ENCODE measurements at places on chromosomes 7 and 10. TPM values are rescaled to one million over a fixed set of nuclear protein-coding genes. Genes with fewer than 3 reads are reported as not detected.
A peak's percentile ranks its signal among the peaks of the same experiment; 100 is the strongest.

DNA sequence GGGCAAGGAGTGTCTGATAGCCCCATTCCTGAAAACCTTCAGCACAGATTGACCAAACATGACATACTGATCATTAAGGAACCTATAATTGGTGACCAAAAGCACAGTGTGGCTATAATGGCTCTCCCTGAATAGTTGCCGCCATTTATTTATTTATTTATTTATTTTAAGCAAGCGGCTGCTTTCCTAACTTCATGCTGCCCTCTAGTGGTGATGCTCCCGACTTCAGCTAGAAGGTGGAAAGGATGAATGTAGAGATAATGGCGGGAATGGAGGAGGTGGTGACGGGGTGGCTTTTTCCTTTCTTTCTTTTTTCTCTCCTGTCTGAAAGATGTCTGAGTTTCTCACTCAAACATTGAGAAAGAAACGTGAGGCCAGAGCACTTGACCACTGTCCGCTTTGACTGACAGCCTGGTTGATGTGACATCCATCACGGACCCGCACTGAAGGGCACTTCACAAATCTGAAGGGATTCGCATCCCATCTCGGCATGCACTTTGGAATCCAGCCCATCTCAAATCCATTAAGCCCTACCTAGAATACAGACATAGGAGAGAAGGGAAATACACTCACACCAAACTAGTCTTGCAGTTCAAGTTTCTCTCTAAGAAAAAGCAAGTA is 1090.1 kb downstream of the KCNMA1 start:
- DNase-seq, result peak; percentile 90
- no peak overlapping the region for H3K27ac ChIP-seq
- no peaks in the 10 kb centered on the region for H3K4me1 ChIP-seq

The SPDYE3 gene
- not detected for total RNA-seq

GRCh38 chr7:132609222-132609621 is 33.0 kb upstream of the PLXNA4 start:
- no peaks in the 10 kb centered on the region for H3K27me3 ChIP-seq
- H3K36me3 ChIP-seq, result no peaks in the 10 kb centered on the region
- no peak overlapping the region for H3K27ac ChIP-seq

The LRRD1 gene
- total RNA-seq, result not detected

GRCh38 chr10:94489976-94490788 is 55.4 kb upstream of the HELLS start:
- no peaks in the 10 kb centered on the region for H3K36me3 ChIP-seq
- DNase-seq, result no peak
- H3K4me1 ChIP-seq, result no peaks in the 10 kb centered on the region

- H3K27me3 ChIP-seq, result no peaks in the 10 kb centered on the region
- peaks cover 8% of the 10 kb centered on the region for H3K4me1 ChIP-seq
- DNase-seq, result no peak
- no peak overlapping the region for H3K27ac ChIP-seq
- H3K36me3 ChIP-seq, result no peaks in the 10 kb centered on the region
Observed at GRCh38 chr10:84166620-84167288, 6.8 kb upstream of the GPR15LG start.

DNA sequence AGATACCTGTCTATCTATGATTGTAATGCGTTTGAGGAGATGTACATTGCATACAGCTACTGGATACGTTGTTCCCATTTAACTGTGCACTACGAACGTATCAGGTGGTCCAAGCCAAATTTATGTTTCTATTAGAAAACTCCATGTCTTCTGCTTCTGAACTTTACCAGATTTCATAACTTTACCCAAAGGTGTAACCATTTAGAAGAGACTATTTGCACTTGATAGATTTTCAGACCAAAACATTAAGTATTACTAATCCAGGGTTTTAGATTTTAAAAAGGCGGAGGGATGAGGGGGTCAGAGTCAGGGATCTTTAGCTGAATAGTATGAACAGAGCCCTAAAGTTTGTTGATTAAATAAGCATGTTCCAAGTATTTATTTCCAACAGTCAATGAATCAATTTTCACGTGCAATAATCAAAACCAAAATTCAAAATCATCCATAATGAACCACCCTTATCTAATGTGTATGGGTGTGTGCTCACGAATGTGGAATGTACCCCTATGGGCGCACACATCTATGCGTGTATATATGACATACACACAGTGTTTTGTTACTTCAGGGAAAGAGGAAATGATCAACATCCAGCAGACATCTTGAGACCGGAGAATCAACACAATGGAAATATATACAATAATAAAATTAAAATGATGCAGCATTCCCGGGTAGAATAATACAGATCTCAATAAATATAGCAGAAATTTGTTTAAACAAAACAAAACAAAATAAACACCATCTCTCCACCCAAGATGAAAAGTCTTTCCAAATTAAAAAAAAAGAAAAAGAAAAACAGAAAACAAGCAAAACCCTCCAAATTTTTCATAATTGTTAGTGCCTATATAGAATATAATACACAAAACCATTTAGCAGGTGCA is 3.4 kb downstream of the FEZF1 start:
- DNase-seq, result no peak
- H3K4me1 ChIP-seq, result no peaks in the 10 kb centered on the region
- H3K36me3 ChIP-seq, result no peaks in the 10 kb centered on the region

DNA sequence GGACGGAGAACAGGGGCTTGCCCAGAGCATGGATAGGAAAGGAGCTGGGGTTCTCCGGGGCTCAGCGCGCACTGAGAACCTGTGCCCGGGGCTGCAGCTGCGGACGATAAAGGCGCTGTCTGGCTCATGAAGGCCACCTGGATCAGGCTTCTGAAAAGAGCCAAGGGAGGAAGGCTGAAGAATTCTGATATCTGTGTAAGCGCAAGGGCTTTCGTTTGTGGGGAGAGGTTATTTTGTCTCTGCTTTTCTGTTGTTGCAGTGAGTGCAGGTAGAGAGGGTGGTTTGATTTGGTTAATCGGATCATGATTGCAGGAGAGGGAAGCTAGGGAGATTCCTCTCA is 250.5 kb downstream of the NSUN6 start:
- no peak overlapping the region for H3K4me3 ChIP-seq
- no peaks in the 10 kb centered on the region for H3K27me3 ChIP-seq

DNA sequence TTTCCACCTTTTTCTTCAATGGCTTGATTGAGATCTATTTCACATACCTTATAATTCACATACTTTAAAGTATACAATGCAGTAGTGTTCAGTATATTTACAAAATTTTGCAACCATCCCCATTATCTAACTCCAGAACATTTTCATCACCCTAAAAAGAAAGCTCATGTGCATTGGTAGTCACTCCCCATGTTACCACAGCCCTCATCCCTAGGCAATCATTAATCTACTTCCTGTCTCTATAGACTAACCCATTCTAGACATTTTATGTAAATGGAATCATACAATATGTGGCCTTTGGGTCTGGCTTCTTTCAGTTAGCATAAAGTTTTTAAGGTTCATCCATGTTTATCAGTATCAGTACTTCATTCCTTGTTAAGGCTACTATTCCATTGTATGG is 214.2 kb downstream of the WDR11 start:
- H3K4me3 ChIP-seq, result no peak overlapping the region
- H3K27me3 ChIP-seq, result no peaks in the 10 kb centered on the region
- no peaks in the 10 kb centered on the region for H3K36me3 ChIP-seq
- no peak for DNase-seq
- no peaks in the 10 kb centered on the region for H3K4me1 ChIP-seq

DNA sequence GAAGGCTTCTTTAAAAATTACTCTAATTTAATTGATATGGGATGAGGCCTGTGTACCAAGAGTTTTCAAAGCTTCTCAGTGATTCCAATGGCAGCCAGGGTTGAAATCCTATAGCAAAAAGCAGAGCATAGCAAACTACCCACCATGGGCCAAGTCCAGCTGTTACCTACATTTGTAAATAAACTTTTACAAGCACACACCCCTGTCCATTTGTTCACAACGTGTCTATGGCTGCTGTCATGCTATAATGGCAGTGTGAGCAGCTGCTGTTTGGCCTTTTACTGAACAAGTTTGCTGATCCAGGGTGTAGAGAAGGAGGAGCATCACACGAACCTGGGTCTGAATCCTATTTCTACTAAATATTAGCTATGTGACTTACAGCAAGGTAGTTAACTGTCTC is 50.0 kb downstream of the NPY start:
- no peaks in the 10 kb centered on the region for H3K4me1 ChIP-seq
- DNase-seq, result no peak
- H3K27ac ChIP-seq, result no peak overlapping the region
- H3K27me3 ChIP-seq, result no peaks in the 10 kb centered on the region
- H3K4me3 ChIP-seq, result no peak overlapping the region
- no peaks in the 10 kb centered on the region for H3K36me3 ChIP-seq

The ACTR1A gene
- total RNA-seq, result 69.8 TPM

The APBB1IP gene
- 34.7 TPM for total RNA-seq

The PDZD7 gene
- 2.6 TPM for total RNA-seq

The ACTR3C gene
- total RNA-seq, result 0.48 TPM

- H3K27ac ChIP-seq, result no peak overlapping the region
- no peaks in the 10 kb centered on the region for H3K27me3 ChIP-seq
- no peaks in the 10 kb centered on the region for H3K4me1 ChIP-seq
- H3K4me3 ChIP-seq, result no peak overlapping the region
- no peaks in the 10 kb centered on the region for H3K36me3 ChIP-seq
Observed at GRCh38 chr10:132164761-132165278, 21.9 kb upstream of the DPYSL4 start.

GRCh38 chr10:10094691-10095090 is 923.0 kb upstream of the CELF2 start:
- H3K36me3 ChIP-seq, result peaks cover 9% of the 10 kb centered on the region
- H3K27me3 ChIP-seq, result no peaks in the 10 kb centered on the region

DNA sequence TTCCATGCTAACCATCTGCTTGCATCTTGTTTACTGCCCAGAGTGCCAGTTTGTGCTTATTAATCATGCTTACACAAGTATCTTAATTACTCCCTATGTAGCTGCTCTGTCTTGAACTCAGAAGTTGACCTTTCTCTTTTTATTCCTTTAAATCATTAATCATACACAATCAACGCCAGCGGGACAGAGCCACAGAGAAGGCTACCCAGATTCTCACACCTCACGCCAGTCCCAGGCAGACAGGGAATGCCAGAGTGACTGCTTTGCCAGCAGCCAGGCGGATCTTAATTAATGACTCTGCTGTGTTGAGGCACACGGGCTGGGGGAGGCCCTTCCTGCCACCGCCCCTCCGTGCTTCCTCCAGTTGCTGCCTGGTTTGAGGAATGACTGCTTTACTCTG is 229.4 kb downstream of the LRMDA start:
- no peaks in the 10 kb centered on the region for H3K36me3 ChIP-seq
- no peak overlapping the region for H3K27ac ChIP-seq
- no peaks in the 10 kb centered on the region for H3K4me1 ChIP-seq
- no peaks in the 10 kb centered on the region for H3K27me3 ChIP-seq
- H3K4me3 ChIP-seq, result no peak overlapping the region

The HABP2 gene
- total RNA-seq, result not detected

GRCh38 chr10:94677691-94678090 is 5.8 kb upstream of the CYP2C18 start:
- no peaks in the 10 kb centered on the region for H3K27me3 ChIP-seq
- H3K36me3 ChIP-seq, result no peaks in the 10 kb centered on the region
- H3K4me1 ChIP-seq, result no peaks in the 10 kb centered on the region
- no peak overlapping the region for H3K27ac ChIP-seq
- no peak overlapping the region for H3K4me3 ChIP-seq

GRCh38 chr7:5550831-5551230 is 127.2 kb upstream of the TNRC18 start:
- no peak overlapping the region for H3K4me3 ChIP-seq
- no peaks in the 10 kb centered on the region for H3K27me3 ChIP-seq
- no peaks in the 10 kb centered on the region for H3K36me3 ChIP-seq
- peaks cover 14% of the 10 kb centered on the region for H3K4me1 ChIP-seq
- no peak overlapping the region for H3K27ac ChIP-seq

GRCh38 chr7:128008141-128008540 is 23.1 kb downstream of the LRRC4 start:
- H3K4me3 ChIP-seq, result peak overlapping the region; percentile 30
- no peak for DNase-seq
- no peaks in the 10 kb centered on the region for H3K27me3 ChIP-seq
- H3K36me3 ChIP-seq, result no peaks in the 10 kb centered on the region
- peaks cover 100% of the 10 kb centered on the region for H3K4me1 ChIP-seq

DNA sequence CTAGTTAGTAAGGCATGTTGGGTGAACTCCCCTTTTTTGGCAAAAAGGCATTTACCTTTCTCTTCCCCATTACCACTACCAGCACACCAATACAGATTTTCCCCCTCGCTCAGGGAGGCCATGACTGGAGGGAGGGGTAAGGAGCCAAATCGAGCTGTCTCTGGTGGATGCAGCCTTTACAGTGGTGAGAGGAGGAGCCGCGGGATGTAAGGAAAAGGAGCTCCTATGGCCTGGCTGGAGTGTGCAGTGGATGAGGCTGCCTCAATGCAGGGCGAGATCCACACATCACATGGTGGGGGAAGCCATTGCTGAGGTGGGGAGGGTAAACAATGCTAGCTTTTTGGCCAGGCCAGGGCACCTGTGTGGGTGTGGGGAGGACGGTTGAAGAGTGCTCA is 416.2 kb downstream of the EXOC4 start:
- H3K36me3 ChIP-seq, result no peaks in the 10 kb centered on the region
- no peak overlapping the region for H3K27ac ChIP-seq
- H3K4me3 ChIP-seq, result no peak overlapping the region
- no peaks in the 10 kb centered on the region for H3K4me1 ChIP-seq

- H3K36me3 ChIP-seq, result no peaks in the 10 kb centered on the region
- no peak for DNase-seq
- no peaks in the 10 kb centered on the region for H3K27me3 ChIP-seq
- no peak overlapping the region for H3K4me3 ChIP-seq
- no peak overlapping the region for H3K27ac ChIP-seq
- no peaks in the 10 kb centered on the region for H3K4me1 ChIP-seq
Observed at GRCh38 chr7:26449175-26450165, 157.8 kb downstream of the SNX10 start.

The STAG3 gene
- 8.1 TPM for total RNA-seq

GRCh38 chr7:157122800-157123495 is 15.8 kb upstream of the UBE3C start:
- H3K4me3 ChIP-seq, result no peak overlapping the region
- no peak for DNase-seq
- H3K36me3 ChIP-seq, result no peaks in the 10 kb centered on the region
- H3K27me3 ChIP-seq, result no peaks in the 10 kb centered on the region
- H3K4me1 ChIP-seq, result peaks cover 9% of the 10 kb centered on the region

DNA sequence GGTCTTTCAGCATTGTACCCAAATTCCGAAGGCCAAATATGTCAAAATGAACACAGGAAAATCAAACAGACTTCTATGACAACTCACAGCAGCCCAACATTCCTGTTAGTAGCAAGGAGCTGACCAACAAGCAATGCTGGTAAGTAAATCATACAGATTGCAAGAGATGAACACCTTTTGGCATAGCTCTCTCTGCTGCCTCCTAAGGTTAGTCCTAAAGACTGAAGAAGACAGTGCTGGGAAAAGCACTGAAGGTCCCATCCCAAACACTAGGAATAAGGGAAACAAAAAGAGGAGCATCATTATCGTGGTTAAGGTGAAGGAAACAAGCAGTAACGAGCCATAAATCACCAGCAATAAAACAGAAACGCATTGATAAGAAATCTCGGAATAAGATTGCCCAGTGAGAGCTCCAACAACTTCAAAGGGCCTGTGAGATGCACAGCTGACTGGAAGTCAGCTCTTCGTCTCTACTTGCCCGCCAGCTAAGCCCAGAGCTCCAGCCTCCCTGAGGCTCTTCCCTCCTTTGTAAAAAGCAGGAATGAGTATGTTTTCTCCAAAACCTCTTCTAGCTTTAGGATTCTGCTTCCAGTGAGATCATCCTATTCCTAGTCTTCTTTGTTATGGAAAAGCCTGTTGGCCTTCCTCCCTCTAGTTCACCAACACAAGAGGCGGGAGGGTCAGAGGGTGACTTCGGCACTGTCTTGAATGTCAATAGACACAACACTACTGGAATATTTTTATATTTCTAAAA is 15.3 kb downstream of the NUDT5 start:
- H3K4me3 ChIP-seq, result no peak overlapping the region
- H3K36me3 ChIP-seq, result peaks cover 16% of the 10 kb centered on the region
- H3K27ac ChIP-seq, result no peak overlapping the region
- DNase-seq, result no peak

The PILRA gene
- total RNA-seq, result 2.3 TPM

The HIBADH gene
- total RNA-seq, result 36.4 TPM

Data from Karpas-422 (cell line).